Natural killer cell treated with Interleukin-12 subunit alpha and Interleukin-12 subunit beta and Interleukin-15 and Interleukin-18, amount 100 ng/mL, for 72 hours (primary cell): ENCODE measurements at places on chromosomes 4 and X. TPM values are rescaled to one million over a fixed set of nuclear protein-coding genes. Genes with fewer than 3 reads are reported as not detected.
A peak's percentile ranks its signal among the peaks of the same experiment; 100 is the strongest.

- no peaks in the 10 kb centered on the region for H3K36me3 ChIP-seq
- no peaks in the 10 kb centered on the region for H3K4me1 ChIP-seq
- H3K27ac ChIP-seq, result no peak overlapping the region
- no peak overlapping the region for H3K4me3 ChIP-seq
- no peak for DNase-seq
- peaks cover 8% of the 10 kb centered on the region for H3K27me3 ChIP-seq
Observed at GRCh38 chr4:80781431-80781830, 249.1 kb upstream of the BMP3 start.

GRCh38 chr4:8724436-8725070, 132.0 kb downstream of the CPZ start:
- H3K4me1 ChIP-seq, result peaks cover 9% of the 10 kb centered on the region
- peak; percentile 49 for DNase-seq
- H3K27ac ChIP-seq, result no peak overlapping the region
- H3K27me3 ChIP-seq, result peaks cover 8% of the 10 kb centered on the region

GRCh38 chr4:173218411-173219125, 50.0 kb downstream of the GALNT7 start:
- H3K27me3 ChIP-seq, result no peaks in the 10 kb centered on the region
- peaks cover 13% of the 10 kb centered on the region for H3K4me1 ChIP-seq
- no peak overlapping the region for H3K4me3 ChIP-seq

DNA sequence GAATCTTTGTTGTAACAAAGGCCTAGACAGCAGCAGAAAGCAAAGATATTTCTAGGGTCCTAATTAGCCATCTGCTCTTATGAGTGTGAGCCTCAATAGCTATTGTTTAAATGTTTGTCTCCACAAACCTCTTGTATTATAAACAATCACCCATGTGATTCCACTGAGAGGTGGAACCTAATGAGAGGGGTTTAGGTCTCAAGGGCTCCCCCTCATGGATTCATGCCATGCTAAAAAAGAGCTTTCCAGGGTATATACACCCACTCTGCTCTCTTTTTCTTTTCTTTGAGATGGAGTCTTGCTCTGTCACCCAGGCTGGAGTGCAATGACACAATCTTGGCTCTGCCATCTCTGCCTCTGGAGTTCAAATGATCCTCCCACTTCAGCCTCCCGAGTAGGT, 42.1 kb downstream of the TRIM61 start:
- peaks cover 5% of the 10 kb centered on the region for H3K27me3 ChIP-seq
- H3K4me3 ChIP-seq, result no peak overlapping the region
- H3K36me3 ChIP-seq, result no peaks in the 10 kb centered on the region
- DNase-seq, result no peak
- no peak overlapping the region for H3K27ac ChIP-seq
- H3K4me1 ChIP-seq, result no peaks in the 10 kb centered on the region

The PABPC4L gene
- total RNA-seq, result not detected

The FAM133A gene
- total RNA-seq, result not detected

- H3K4me1 ChIP-seq, result peaks cover 3% of the 10 kb centered on the region
- no peak overlapping the region for H3K4me3 ChIP-seq
- H3K27ac ChIP-seq, result no peak overlapping the region
- H3K36me3 ChIP-seq, result no peaks in the 10 kb centered on the region
- no peak for DNase-seq
- H3K27me3 ChIP-seq, result no peaks in the 10 kb centered on the region
Observed at GRCh38 chr4:55503169-55503568, 43.5 kb downstream of the CLOCK start.

DNA sequence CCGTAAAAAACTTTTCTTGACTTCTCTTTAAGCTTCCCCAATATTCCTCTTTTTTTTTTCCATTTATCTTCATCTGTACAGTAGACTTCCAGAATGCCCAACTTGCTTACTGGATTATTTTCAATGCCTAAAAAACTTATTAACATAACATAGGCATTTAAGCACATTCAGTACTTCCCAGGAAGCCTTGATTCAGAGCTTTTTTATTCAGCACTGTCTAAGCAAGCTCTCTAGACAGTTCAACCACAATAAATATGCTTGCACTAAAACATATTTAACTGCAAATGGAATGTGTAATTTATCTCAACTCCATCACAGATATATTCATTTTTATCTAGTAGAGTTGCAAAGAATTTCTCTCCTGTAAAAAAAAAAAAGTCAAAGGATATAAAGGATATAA, 997.8 kb downstream of the ARAP2 start:
- H3K36me3 ChIP-seq, result no peaks in the 10 kb centered on the region
- H3K4me3 ChIP-seq, result no peak overlapping the region
- no peak for DNase-seq
- no peaks in the 10 kb centered on the region for H3K4me1 ChIP-seq

DNA sequence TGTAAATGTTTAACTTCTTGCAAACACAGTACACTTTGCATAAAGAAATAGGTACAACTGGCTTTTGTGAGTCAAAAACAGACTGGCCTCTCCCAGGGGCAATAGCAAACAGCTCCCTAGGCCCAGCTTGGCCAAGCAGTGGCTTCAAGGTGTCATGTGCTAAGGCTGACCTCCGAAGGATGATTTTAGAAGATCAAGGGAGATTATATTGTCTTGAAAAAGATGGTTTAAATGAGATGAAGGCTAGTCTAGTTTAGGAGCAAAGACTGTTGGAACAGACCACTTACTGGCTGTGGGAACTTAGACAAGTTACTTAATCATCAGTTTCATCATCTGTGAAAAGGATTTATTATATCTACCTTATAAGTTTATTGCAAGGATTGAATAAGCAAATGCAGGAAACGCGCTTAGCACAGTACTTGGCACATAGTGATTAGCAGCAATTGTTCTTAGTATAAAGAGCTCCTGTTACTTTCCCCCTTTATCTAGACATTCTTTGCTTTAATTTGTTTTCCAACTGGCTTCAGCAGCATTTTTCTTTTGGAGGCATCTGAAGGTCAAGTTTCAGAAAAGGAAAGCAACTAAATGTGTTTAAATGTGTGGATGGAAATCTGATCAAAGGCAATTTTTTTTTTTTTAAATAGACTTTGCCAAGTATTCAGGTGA, 17.2 kb downstream of the ANXA3 start:
- H3K4me1 ChIP-seq, result no peaks in the 10 kb centered on the region
- no peak for DNase-seq
- no peak overlapping the region for H3K4me3 ChIP-seq
- H3K36me3 ChIP-seq, result no peaks in the 10 kb centered on the region
- H3K27me3 ChIP-seq, result peaks cover 10% of the 10 kb centered on the region
